HT1080 (cell line): ENCODE measurements at places on chromosomes 2 and 18. TPM values are rescaled to one million over a fixed set of nuclear protein-coding genes. Genes with fewer than 3 reads are reported as not detected.

GRCh38 chr2:43443282-43443681, 152.6 kb downstream of the THADA start:
- no peak for DNase-seq

GRCh38 chr18:820591-821165, 8.6 kb upstream of the YES1 start:
- no peak for DNase-seq

The MC2R gene
- not detected in 2 replicates for total RNA-seq

The UGT1A10 gene
- total RNA-seq, result not detected in 2 replicates

- no peak for DNase-seq
These were observed 397.9 kb downstream of the MEIS1 start for GRCh38 chr2:66832646-66833435.

DNA sequence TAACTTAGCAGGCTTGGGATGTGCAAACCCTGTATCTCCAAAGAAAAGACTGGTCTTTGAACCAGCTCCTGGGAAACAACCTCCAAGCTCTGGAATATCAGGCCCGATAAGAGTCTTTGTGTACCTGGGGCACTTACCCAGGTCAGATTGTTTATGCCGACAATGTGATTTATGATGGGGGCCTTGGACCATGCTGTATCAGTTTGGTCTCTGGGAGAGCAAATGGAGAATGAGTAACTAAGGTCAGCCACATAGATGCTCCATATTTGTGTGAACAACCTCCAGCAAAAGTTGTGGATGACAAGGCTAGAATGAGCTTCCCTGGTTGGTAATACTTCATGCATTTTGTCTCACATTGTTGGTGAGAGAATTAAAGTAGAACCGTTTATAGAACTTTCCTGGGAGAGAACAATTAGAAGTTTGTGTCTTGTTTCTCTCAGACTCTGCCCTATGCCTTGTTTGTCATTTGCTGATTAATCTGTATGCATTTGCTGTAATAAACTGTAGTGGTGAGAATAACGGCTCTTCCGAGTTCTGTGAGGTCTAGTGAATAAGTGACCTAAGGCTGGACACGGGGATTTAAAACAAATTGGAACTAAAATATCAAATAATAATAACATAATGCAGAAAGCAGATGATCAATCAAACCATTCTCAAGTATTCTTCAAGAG, 259.1 kb downstream of the XIRP2 start:
- no peak for DNase-seq

The SERPINB12 gene
- total RNA-seq, result not detected in 2 replicates

- DNase-seq, result no peak
These were observed 3.6 kb upstream of the CAPG start for GRCh38 chr2:85413592-85414420.

The EVA1A gene
- total RNA-seq, result 142 and 177 TPM in 2 replicates

- peak; percentile 12 for DNase-seq
These were observed 475.2 kb downstream of the EPHA4 start for GRCh38 chr2:221096706-221097567.

The HTR2B gene
- not detected in 2 replicates for total RNA-seq

DNA sequence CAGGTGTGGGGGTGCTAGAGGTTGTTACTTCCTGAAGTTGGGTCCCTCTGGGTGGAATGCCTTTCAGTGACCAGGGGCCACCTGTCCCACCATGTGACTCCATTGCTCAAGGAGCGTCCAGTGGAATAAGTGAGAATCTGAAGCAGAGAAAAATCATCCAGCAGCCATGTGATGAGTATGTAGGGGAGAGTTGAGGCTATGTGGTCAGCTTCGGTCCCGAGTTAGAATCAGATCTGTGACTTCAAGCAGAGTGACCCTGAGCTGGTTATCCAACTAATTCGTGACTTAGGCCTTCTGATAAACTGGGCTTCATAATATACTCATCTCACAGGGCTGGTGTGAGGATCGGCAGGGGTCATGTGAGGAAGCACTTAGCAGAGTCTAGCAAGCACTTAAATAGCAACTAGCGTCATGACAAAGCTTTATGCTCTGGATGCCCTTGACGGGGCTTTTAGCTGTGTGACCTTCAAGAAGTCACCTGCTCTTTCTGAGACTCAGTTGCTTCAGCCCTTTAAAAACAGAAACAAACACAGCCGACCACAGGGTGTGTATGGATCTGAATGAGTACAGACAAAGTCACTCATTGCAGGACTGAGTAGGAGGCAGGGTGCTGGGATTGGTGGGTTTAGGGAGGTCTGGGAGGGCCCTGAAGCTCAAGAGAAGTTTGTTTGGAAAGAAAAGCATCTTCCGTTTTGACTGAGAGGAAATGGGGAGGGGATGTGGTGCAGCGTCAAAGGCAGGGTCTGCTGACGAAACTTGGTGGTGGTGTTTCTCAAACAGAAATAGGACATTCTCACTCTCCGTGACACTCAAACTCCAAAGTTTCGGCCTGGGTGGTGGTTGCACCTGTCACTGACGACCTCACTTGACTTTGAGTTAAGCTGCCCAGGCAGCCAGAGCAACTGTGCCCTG, 264.0 kb upstream of the CXCR4 start:
- DNase-seq, result no peak

- no peak for DNase-seq
These were observed 201.0 kb upstream of the COPS8 start for GRCh38 chr2:236884569-236885175.

DNA sequence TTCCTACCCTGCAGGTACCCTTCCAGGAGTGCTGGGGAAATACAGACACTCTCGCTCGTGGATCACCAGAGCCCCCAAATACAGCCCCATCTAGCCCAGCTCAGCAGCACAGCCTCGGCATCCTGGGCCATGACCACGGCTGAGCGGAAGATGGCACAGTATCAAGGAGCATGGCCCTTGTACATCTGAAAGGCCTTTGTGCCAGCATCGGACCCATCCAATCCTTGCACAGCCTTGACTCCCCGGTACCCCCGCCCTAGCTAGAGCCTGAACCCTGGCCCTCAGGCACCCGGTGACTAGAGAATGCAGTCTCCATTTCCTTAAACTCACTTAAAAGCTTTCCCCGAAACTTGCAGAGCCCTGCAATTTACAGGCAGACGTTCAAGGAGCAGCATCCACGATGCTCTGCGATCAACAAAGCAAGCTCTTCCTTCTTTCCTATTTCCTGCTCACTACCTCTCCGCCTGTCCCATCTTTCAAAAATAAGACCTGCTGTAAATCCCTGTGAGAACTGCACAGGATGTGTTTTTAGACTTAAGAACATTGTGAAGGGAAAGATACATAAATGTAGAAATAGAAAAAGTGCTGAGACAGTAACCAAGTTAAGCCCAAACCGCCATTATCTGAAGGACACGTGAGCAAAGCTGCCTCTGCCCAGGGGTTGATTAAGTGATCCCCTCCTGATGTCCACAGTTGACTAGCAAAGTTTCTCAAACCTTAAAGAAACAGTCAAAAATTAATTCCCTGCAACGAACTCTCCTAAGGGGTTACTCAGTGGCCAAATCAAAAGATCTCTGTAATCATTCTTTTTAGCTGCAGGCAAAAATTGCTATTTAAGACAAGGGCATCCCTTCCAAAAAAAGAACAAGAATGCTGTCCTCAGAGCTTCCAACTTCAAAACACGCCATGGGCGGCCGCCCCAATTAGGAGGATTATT, 48.5 kb downstream of the ZNF516 start:
- DNase-seq, result no peak

The VIL1 gene
- 0.05 TPM in 1 of 2 replicates, not detected in the other for total RNA-seq

GRCh38 chr2:38485734-38486133, 108.7 kb upstream of the ATL2 start:
- DNase-seq, result no peak

GRCh38 chr2:106812383-106812782, 73.6 kb downstream of the ST6GAL2 start:
- DNase-seq, result no peak

DNA sequence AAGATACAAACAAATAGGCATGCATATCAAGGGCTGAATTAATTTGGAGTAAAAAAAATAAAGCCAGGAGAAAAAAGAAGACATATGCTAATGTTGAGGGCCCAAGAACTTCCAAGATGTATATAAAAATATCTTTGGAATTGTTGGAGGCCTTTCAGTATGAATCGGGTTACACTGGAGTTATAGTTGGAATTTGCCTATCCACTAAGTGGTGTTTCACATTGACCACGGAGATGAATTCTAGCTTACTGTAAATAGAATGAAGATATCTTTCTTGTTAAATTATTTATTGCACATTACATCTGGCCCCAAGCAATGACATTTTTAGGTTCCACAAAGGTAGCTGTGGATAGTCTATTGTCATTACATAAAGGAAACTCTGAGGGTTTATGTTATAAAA, 38.5 kb upstream of the TRIB2 start:
- DNase-seq, result no peak

DNA sequence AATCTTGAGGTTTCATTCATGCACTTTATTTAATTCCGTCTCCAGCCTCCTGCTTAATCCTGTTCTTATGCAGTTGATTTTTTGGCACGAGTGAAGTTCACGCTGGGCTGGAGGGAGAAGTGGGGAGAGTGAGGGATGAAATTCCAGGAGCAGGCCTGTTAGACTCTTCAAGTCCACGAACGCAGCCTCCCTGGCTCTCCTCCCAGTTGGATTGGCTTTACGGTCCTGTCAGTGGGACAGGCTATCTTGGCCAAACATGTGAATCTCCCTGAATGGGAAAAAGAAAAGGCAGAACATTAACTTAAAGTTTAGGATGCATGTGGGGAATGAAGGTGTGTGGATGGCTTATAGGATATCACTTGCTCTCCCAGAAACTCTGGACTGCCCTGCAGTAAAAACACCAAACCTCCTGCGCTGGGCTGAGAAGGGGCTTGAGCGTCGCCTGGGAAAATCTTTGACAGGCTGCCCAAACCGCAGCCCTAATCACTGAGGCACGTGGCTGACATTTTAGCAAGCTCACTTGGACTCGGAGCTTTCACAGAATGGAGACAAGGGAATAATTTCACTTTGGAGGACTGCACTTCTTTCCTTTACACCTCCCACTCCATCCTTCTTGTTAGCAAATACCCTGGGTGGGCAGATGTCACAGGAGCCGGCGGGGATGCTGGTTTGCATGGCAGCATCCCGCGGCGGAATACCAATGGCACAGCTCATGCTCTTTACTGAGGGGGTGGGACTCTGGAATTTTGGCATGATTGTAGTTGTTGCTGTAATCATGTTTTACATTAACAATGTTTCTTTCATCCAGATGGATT, 93.9 kb downstream of the ACKR3 start:
- DNase-seq, result no peak

The GAL3ST2 gene
- not detected in 2 replicates for total RNA-seq

GRCh38 chr2:155389224-155389623, 690.7 kb downstream of the KCNJ3 start:
- no peak for DNase-seq

The OSBPL1A gene
- 16.6 and 17.3 TPM in 2 replicates for total RNA-seq

The REG1B gene
- total RNA-seq, result not detected in 2 replicates

- DNase-seq, result no peak
These were observed 593 bp upstream of the NRBP1 start for GRCh38 chr2:27427863-27428212.

- no peak for DNase-seq
These were observed 199.9 kb upstream of the PKDCC start for GRCh38 chr2:41847744-41848441.

- DNase-seq, result no peak
These were observed 2.7 kb upstream of the SLC66A3 start for GRCh38 chr2:11152591-11152990.

DNA sequence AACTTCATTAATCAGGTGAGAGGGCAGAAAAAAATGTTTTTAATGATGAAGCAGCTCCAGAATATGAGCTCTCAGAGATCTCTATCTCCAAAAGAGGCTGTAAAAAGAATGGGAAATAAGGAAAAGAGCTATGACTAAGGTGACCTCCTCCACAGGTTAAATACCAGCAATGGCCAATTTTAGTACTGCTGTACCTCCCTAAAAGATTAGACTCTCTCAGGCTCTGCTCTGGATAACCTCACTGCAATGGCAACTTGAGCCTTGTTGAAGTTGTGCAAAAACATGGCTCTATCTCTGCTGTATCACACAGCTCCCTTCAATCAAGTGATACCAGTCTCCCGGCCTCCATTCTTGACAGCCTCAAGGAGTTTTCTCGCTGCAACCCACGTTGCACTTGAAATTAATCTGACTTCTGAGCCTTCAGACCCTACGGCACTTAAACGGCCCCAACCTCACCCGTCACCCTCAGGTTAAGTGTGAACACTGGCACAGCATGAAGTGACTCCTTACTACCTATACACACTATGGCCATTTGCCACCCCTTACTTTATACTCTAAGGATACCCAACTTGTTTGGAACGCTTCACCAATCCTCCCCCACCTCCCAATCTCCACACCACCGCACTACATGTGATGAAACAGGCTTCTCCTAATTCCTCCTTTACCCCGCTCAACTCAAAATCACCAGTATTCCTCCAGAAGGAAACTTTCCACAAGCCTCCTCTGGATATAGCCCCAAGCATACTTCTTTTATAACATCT, 36.3 kb downstream of the SMAD2 start:
- no peak for DNase-seq

The SP140 gene
- total RNA-seq, result 6.9 and 9.3 TPM in 2 replicates

The CHPF gene
- 126 and 132 TPM in 2 replicates for total RNA-seq

DNA sequence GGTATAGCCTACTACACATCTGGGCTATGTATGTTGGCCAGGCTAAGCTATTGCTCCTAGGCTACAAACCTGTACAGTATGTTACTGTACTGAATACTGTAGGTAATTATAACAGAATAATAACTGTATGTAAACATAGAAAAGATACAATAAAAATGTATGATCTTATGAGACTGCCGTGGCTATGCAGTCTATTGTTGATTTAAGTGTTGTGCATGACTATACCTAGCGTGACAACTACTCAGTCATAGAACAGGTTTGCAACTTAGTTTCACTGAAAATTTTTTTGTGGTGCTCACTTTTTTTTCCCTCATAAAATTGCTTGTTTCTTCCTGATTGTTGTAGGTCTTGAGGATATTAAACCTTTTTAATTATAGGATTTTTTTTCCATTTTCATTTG, 25.9 kb downstream of the KCMF1 start:
- no peak for DNase-seq
